Stimulated activated CD8-positive, alpha-beta memory T cell treated with anti-CD3 and anti-CD28 coated beads, Interleukin-15, amount 100 ng/mL, for 1 hour (primary cell): ENCODE measurements at places on chromosomes 12 and 14.

DNA sequence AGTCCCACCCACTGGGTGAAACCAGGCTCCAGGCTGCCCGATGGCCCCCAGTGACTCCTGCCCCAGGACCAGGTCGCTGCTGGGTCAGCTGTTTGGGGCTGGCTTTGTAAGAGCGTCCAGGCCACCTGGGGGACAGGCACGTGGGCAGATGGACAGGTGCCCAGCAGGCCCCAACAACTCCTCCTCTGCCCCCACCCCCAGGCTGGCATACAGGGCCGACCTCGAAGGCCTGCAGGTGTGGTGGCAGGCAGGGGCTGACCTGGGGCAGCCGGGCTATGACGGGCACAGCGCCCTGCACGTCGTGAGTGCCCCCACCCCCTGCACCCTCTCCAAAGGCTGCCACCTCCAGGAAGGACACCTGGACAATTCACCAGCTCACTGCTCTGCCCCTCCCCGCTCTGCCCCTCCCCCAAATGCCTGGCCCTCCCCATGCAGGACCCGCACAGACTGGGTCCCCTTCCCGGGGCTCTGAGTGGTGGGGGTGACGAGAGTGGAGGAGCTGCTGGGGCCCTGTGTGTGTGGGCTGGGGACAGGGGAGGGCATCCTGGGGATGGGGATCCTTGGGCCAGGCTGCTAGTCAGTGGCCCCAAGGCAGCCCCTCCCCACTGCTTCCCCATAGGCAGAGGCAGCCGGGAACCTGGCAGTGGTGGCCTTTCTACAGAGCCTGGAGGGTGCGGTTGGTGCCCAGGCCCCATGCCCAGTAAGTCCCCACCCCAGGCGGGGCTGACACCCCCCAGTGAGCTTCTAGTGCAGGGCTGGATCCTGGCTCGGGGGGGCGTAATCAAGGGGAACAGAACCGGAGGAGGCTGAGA lies 26.0 kb downstream of the ASPG start:
- DNase-seq, result no peak

DNA sequence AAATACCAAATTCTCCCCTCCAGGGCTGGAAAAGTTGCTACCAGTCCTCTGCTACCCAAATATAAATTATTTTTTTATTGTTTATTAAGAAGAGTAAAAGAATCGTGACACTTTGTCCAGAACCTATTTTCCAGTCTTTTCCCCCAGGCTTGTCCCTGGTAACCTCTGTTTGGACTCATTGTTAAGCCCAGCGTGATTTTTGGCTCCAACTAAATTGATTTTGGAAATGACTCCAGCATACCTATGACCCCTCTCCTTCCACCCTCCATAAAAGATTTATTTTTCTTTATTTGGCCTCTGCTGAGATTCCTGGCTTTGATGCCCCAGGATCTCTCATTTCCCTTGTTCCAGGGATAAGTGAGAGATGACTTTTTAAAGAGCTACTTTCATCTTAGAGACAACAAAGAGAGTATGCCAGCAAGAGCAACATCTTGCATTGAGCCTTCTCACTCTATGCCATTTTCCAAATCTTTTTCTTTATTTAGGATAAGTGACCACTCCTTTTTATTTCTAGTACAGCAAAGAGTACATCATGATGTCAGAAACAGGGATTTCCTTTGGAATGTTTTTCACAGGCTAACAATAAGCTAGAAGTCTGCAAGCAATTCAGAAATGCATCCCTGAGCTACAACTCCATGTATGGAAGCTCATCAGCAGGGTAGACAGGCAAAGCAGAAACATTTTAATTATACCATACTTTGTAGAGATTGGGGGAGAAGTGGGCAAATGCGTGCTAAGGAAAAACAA lies 75.8 kb downstream of the DAD1 start:
- no peak for DNase-seq

DNA sequence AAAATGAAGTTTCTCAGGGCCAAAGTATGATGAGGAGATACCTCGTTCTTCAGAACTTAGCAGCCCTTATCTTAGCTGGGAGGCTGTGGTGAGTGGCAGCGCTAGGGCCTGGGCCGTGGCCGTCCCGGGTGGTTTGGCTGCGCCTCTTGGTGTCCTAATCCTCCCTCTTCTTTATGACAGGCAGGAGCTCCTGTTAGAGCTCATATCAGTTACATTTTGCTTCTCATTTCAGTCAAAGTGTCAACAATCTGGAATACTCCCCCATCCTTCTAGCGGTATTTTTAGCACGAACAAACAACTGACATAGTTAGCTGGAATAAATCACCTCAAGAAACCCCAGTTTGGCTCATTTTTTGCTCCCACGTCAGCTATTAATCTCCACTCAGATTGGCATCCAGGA lies 188.8 kb downstream of the TTC7B start:
- no peak for DNase-seq

DNA sequence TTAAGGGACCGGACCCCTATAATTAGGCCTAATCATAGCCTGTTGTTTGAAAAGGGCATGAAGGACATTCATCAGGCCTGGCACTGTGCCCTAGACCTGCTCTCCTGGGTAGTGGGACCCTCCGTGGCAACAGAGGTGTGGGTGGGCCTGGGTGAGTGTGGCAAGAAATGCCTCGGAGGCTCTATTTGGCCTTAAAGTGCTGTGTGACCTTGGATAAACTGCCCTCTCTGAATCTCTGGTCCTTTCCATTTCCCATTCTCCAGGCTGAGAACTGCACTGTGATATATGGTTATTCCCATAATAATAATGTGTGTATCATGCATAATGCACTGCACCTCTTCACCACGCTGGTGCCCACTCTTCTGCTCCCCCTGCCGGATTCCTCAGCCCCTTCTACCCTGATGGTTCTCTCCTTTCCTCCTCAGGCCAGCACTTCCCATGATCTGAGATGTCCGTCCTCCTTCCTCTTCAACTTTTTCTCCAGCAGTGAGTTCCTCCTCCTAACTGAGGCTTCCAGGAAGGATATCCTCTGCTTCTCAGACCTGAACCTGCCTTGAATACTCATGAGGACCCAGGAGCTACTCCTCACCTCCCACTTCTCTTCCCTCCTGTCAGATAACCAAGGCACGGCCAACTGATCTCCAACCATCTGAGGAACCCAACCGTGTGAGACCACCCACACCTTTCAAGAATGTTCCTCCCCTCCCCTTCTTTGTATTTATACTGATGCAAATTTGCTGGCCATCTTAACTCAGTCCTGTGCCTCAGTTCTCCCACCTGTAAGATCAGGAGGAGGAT lies 111.0 kb upstream of the PZP start:
- DNase-seq, result no peak

DNA sequence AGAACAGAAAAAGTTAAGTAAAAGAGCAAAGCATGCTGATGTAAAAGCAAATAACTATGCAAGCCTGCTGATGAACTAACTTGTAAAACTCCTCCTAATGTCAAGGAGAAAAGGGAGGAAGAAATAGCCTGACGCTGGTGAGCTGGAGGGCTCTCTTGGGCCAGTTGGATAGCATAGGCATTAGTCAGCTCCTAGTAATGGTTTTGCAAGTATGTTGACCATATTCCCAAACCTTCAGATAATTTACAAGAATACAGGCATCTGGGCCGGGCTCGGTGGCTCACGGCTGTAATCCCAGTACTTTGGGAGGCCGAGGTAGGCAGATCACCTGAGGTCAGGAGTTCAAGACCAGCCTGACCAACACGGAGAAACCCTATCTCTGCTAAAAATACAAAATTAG lies 871.4 kb downstream of the C12orf50 start:
- DNase-seq, result no peak

DNA sequence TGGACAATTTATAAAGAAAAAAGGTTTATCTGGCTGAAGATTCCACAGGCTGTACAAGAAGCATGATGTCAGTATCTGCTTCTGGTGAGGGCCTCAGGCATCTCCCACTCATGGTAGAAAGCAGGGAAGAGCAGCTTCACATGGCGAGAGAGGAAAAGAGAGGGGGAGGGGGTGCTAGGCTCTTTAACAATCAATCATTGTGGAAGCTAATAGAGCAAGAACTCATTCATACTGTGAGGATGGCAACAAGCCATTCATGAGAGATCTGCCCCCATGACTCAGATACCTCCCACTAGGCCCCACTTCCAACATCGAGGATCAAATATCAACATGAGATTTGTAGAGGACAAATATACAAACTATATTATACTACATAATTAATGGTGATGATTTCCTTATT lies 361.9 kb upstream of the FAR2 start:
- DNase-seq, result no peak

- peak; percentile 7 for DNase-seq
Observed at GRCh38 chr14:69460093-69460701, 24.3 kb upstream of the PLEKHD1 start.

GRCh38 chr14:20998674-20999366 lies at the start of gene SLC39A2:
SLC39A2 (plus strand) TSS chr14:20999293; CDS start chr14:20999447, 154 bp downstream.
- no peak for DNase-seq
